GM23248 (cell line): ENCODE measurements at places on chromosomes 6 and 20.

DNA sequence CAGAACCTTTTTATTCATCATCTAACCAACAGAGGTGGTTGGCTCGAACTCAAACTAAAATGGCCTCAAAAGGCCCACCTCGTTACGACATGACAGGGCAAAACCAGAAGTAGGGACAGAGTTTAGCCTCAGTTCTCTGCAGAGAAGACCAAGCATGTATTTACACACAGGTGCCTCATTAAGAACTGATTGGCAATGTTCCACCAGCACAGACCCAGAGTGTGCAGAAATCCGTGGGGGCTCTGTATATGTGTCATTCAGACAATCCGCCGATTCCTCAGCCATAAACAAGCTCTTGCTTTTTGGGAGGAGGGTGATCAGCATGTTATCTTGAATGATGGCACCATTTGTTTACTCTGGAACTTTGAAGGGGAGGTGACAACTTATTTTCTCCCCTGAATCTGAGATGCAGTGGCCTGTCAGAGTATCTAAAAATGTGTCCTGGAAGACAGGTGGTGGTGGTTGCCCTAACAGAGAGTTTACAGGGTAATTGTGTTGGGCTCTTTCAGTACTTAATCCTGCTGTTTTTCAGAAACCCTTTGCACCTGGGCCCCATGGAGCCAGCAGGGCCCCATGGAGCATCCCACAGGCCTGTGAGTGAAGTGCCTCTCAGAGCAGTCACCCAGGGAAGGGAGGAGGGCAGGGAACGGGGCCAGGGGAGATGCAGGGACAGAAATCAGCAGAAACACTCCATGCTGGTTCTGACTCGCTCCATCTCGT lies 29.1 kb upstream of the C20orf203 start:
- no peak for DNase-seq

DNA sequence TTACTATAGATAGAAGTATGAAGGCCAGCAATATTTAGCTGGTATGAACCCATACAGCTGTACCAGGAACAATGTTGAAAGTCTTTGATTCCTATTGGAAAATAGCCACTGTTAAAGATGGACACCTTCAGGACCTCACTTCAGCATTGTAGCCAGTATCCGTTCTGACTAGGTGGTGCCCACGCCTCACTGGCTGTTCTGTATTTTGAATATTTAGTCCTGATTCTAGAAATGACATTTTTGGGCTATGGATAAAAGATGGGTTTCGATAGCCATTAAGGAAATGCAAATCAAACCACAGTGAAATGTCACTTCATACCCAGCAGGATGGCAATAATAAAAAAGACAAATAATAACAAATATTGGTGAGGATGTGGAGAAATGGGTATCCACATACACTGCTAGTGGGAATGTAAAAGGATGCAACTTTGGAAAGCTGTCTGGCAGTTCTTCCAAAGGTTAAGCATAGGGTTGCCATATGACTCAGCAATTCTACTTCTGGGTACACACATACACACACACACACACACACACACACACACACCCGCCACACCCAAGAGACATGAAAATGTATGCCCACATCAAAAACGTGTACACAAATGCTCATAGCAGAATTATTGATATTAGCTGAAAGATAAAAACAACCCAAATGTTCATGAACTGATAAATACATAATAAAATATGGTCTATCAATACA lies 56.8 kb downstream of the UTRN start:
- DNase-seq: no peak

DNA sequence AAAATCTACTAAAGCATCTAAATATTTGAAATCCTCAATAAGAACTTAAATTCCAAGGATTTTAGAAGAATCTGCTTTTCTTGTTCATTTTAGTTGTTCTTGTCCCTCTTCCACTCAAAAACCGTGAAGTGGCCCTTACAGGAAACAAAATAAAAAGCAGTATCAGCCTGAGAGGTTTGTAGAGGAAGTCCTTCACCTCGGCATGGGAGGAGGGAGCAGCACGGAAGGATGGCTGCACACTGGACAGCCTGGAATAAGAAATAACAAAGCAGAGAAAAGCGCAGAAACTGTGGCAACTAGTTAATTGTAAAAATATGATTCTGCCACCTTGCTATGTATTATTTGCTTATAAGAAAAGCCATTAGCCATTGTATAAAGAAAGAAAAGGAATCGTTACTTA lies 46.1 kb downstream of the RALGAPA2 start:
- no peak for DNase-seq

DNA sequence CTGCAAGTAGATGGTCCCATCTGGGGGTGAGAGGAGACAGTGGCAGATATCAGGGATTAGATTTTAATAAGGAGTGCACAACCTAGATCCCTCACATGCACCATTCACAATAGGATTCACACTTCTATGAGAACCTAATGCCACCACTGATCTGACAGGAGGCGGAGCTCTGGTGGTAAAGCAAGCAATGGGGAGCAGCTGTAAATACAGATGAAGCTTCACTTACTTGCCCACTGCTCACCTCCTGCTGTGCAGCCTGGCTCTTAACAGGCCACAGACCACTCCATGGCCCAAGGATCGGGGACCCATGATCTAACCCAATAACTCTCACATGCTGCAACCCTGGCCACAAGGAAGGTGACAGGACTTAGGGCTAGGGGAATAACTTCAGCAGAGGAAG lies 75.4 kb downstream of the ZNF133 start:
- DNase-seq: no peak

DNA sequence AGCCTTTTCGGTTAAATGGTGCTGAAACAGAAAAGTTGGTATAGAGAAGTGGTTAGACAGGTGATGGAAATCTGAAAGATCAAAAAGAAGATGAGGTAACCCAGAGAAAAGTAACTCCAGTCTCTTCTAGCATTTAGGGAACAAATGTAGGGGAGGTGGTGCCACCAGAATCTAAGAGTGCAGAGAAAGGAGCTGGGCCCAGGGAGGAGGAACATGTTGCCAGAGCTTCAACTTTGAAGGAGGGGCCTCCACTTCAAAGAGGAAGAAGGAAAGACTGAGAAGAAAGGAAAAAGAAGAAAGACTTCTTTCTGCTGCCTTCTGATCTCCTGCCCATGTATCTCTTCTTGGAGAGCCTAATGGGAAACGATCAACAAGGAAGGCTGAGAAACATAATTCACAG lies 23.5 kb upstream of the ATRN start:
- DNase-seq: no peak

- DNase-seq: peak; percentile 66
Measured at GRCh38 chr6:151452750-151453427, 963 bp upstream of the RMND1 start.

DNA sequence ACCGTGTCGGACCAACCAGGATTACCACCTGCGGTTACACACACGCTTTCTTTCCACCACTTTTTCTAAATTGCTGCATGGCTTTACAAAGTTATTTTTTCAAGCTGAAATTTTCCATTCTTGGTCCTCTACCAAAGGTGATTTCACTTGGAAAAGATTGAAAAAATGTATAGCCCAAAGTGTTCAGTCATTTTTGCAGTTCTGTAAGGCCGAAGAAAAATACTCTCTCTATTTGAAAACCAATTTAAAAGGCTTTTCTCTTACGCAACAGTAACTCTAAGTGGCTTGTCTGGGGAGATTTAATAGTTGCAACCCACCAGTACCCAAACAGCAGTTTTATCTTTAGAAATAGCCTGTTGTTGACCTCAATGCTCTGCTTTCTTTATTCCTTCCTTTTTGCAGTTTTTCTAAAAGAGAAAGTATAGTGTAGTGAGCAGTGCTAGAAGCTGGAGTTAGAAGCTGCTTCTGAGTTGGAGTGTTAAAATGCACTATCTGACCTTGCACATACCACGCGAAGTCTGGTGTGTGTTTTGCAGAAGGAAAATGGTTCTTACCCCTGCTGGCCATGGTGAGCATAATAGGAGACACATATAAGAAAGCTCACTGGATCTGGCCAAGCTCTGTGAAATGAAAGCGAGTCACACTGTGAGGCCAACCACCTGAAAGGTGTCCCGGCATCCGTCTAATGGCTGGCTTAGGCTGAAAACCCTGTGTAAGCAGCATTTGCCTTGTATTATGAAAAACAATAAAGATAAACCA lies 271.6 kb upstream of the PRND start:
- peak; percentile 42 for DNase-seq

DNA sequence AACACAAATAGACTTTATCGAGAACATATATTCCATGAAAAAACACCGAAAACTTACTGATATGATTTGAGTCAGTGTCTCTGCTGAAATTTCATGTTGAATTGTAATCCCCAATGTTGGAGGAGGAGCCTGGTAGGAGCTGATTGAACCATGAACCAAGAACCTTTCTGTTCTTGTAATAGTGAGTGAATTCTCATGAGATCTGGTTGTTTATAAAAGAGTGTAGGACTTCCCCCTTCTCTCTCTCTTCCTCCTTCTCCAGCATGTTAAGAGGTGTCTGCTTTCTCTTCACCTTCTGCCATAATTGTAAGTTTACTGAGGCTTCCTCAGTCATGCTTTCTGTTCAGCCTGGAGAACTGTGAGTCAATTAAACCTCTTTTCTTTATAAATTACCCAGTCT lies 1289.3 kb upstream of the CITED2 start:
- no peak for DNase-seq

GRCh38 chr6:29981211-29981812 lies 39.0 kb downstream of the HLA-A start:
- DNase-seq: no peak

GRCh38 chr6:90458353-90459224 lies 128.3 kb downstream of the MAP3K7 start:
- DNase-seq: peak; percentile 49

- DNase-seq: no peak
Measured at GRCh38 chr20:57682184-57683101, 27.4 kb downstream of the PMEPA1 start.

DNA sequence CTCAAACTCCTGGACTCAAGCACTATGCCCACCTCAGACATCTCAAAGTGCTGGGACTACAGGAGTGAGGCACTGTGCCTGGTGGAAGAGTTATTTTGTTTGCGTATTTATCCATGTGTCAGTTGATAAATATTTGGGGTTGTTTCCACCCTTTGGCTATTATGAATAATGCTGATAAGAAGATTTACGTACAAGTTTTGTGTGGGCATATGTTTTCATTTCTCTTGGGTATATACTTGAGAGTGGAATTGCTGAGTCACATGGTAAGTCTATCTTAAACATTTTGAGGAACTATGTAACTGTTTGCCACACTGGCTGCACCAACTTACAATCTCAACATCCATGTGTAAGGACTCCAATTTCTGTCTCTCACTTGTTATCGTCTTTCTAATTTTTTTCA lies 200.3 kb downstream of the RNGTT start:
- DNase-seq: peak; percentile 14

DNA sequence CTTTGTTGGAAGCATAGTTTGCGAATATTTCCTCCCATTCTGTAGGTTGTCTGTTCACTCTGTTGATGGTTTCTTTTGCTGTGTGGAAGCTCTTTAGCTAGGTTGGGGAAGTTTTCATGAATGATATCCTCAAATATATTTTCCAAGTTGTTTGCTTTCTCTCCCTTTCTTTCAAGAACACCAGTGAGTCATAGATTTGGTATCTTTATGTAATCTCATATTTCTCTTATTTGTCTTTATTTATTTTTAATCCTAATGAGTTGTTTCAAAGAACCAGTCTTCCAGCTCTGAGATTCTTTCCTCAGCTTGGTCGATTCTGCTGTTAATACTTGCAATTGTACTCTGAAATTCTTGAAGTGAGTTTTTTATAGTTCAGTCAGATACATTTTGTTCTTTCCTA lies 628.0 kb upstream of the ID4 start:
- no peak for DNase-seq

GRCh38 chr20:14609328-14610221 lies 272.2 kb upstream of the FLRT3 start:
- no peak for DNase-seq

DNA sequence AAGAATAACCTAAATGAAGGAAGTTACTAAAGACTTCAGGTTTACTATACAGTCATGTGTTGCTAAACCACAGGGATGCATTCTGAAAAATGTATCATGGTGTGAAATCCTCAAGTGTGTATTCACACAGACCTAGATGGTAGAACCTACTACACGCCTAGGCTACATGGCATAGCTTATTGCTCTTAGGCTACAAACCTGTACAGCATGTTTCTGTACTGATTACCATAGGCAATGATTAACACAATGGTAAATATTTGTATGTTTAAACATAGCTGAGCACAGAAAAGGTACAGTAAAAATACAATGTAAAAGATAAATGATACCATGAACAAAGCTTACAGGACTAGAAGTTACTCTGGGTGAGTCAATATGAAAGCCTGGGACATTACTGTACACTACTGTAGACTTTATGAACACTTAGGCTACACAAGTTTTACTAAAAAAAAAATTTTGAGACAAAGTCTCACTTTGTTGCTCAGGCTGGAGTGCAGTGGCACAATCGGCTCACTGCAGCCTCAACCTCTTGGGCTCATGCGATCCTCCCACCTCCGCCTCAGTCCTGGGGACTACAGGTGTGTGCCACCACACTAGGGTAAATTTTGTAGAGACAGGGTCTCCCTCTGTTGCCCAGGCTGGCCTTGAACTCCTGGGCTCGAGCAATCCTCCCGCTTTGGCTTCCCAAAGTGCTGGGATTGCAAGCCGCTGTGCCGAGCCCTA lies 36.0 kb downstream of the ADNP start:
- no peak for DNase-seq

DNA sequence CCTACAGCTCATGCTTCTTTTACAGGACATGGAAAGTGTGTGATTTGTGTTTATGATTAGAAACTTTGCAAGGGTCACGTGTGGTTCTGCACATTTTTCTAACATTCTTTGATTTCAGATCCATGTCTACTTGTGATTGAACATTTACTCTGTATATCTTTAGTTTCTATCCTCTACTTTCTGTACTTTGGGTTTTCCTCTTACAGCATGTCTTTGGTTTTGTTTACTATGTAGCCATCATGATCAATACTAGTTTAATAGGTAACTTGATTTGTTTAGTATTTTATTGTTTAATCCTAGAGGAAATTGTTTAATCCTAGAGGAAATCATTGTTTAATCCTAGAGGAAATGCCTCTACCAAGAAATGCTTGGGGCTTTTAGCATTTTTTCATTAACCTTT lies 41.8 kb downstream of the XRN2 start:
- no peak for DNase-seq

DNA sequence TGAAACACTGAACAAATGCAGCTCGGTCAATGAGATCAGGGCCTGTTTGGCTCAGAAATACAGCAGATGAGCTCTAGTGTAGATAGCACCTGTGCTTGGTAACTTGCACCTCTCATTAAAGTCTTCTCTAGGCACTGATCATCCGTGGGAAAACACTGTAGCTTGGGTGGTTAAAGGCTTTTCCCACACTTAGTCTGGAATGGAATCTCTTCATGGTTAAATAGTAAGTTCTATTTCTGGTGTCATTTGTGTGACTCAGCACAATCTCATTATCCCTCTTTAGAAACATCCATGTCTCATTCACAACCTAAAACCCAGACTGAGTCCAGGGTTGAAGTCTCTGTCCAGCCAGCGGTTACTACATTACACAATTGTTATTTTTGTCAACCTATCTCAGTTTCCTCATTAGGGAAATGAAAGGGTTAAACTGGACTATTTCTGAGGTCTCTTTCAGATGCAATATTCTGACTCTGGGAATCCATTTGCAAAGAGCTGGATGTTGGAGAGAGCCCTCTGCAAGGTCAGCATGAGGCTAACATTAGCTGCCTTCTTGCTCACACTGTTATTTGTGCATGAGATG lies 125.0 kb downstream of the ZDHHC14 start:
- peak; percentile 9 for DNase-seq
